Astrocyte of the spinal cord (primary cell): ENCODE measurements at places on chromosomes 2 and 18.

DNA sequence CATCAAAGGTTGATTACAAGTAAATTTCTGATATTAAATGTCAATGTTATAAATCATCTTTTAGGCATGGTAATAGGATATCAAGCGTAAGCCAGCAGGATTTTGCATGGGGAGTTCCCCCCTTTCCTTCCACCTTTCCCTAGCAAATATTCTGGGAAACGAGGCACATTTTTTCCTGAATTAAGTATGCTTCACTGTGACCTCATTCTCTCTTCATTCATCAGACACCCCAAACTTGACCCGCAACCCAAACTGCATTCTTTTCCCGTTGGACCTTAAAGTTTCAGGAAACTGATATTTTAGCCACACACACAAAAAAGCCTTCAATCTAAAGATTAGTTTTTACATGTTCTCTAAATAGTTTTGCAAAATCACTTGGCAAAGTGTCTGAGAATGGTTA lies 214.5 kb upstream of the CTAGE1 start:
- DNase-seq, result no peak

DNA sequence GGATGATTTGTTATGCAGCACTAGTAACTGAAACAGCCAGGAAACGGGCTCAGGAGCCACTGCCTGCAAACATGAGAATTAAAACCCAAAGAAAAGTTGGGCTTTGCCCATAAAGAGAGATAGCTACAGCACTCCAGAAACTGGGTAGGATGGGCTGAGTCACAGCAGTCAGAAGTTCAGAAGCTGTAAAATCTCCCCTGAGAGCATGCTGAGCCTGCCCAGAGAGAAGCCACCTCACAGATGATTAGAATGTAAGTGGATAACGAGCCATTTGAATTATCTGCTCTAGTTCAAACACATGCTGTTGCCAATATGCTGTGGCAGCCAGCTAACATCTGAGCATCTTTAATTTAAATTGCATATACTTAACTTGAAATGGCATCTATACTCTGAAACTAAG lies 388.1 kb upstream of the ACVR2A start:
- no peak for DNase-seq

DNA sequence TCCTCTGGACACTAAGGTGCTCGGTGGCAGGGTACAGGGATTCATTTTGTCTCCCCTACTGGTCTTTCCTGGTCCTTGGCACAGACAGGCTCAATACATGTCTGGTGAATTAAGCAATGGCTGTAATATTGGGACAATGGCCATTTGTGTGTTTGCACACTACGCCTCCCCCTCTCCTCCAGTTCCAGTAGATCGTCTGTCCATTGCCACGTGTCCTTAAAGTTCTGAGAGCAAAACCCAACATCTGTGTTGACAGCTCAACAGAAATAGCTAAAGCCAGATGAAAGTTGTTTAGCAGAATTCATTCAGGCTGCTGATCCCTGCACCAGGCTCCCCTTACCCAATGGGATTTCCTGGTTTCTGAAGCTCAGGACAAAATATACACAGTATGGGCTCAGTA lies 9.0 kb upstream of the FABP1 start:
- no peak for DNase-seq

- no peak for DNase-seq
These were observed 175.7 kb downstream of the ASB1 start for GRCh38 chr2:238602223-238602960.

DNA sequence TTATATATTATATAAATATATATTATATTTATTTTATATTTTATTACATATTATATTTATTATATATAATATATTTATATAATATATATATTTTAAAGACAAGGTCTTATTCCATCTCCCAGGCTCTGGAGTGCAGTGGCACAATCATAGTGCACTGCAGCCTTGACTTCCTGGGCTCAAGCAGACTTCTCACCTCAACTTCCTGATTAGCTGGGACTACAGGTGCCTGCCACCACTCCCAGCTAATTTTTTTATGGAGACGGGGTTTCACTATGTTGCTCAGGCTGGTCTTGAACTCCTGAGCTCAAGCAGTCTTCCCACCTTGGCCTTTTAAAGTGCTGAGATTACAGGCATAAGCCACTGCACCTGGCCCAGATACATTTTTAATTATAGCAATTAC lies 110.0 kb downstream of the PHLPP1 start:
- DNase-seq, result no peak

- no peak for DNase-seq
These were observed 97.6 kb downstream of the MYCN start for GRCh38 chr2:16037808-16038457.

- DNase-seq, result no peak
These were observed 16.9 kb downstream of the PUM2 start for GRCh38 chr2:20333738-20334137.

- DNase-seq, result peak; percentile 55
These were observed 498 bp downstream of the ITGAV start for GRCh38 chr2:186590350-186590758.

GRCh38 chr2:178514664-178515063 lies 34.4 kb downstream of the PLEKHA3 start:
- DNase-seq, result peak; percentile 78

DNA sequence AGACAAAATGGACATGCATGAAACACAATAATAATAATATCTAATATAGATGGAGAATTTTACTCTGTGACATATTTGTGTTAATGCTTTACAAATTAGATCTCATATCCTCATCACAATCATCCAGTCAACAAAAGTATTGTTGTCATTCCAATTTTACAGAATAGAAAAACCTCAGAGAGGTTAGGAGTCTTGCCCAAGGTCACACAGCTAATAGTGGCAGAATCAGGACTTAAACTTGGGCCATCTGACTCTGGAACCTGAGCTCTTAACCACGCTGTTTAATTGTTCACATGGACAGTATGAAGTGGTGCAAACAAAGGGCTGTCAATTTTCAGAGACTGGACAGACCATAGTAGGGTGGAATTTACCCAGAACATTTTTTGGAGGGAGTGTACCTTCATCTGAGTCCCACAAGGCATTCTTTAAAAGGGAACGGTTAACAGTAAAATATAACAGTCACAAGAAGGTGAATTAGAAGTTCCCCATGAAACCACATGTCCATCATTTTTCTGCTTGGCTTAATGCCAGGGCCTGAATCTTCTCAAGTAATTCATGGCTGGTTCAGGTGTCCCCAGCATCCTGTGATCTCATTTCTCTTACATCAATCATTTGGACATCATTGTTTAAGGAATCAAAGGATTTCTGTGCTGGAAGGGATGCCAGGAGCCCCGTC lies 35.4 kb upstream of the CCDC93 start:
- no peak for DNase-seq

DNA sequence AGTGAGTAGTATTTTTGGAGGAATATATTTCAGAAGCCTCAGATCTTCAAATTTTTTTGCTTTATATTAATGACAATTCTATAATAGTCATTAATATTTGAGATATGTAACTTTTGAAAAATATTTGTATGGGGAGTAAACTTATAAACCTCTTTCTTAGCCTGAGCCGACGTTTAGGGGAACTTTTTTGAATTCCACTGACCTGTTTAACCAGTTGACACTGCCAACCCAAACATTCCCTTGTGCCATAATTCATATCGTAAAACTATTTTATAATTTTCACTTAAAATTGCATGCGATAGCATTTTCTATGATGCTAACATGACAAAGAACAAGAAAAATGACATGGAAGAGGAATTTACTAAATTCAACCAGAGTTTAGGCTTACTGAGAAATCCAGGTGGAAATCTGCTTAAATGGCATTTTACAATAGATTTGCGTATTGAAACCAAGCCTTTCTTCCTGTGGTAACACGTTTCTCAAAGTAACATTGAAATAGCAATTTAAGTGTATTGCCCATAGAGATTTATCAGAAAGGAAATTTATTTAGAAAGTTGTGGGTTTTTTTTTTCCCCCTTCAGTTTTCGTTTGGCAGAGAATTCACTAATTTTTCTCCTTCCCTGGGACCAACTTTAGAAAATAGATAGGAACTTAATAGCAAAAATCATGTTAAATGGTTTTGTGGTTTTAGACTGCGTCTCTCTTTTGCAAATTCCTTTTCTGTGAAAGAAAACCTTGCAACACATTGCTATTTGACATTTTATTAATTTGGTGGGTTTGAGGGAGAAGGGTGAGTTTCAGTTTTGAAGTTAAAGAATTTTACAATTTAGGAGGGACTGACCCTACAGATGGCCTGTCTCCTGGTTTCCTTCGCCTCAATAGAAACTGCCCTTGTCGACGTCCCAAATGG lies 77.4 kb downstream of the TANC1 start:
- DNase-seq, result peak; percentile 62

DNA sequence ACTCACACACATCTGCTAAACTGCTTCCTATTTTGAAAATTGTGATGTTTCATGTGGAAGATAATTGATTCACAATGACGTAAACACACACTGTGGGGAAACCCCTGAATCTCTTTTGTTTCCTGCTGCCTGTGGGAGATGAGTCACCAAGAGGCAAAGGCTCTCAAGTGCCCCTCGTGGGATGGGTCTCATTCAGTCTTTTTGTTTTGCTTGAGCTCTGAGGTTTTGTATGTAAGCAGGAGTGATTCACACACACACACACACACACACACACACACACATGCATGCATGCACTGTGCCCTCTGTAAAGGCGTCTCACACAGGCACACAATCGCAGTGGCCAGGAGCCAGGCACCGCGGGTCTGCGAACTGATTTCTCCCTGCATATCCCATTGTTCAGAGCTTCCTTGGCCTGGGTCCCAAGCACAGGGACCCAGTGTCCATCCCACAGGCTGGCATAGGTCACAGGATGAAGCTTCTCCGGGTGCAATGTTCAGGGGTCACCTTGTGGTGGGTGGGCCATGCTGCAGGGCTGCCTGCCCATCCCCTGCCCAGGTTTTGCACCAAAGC lies 12.1 kb upstream of the ARHGEF4 start:
- peak; percentile 99 for DNase-seq

GRCh38 chr18:48136827-48137373 lies 206.4 kb upstream of the SMAD2 start:
- no peak for DNase-seq

DNA sequence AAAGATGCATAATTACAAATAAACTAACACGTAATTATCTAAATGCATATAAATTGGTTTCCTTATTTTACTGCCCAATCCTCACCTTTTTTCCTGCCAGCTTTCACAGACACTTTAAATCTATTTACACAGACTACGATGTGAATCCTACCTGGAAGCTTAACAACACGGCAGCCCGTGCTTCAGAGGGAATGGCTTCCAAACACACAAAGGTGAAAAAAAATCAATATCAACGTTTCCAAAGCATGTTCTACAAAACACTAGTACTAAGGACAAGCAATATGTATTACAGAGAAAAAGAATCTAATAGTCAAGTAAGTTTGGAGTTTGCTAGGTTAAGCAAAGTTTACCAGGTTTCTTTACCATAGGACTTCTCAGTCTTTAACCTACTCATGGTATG lies 4.4 kb downstream of the MAP4K3 start:
- DNase-seq, result no peak

DNA sequence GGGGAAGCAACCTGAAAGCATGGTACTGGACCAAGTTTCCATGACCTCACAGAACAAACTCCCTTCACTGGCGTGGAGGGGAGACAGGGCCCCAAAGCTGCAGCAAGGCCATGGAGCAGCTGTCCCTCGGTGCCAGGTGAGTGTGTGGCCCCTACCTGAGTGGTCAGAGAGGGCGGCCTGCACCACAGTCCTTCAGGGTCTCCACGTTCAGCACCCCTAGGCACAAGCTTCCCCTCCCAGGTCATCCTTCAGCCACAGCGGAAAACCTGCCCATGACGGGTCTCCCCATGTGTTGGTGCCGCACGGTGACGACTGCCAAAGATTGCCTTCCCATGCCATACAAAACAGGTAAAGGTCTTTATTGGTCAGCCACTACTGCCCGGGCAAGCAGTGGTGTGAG lies 201.6 kb downstream of the MGAT5 start:
- DNase-seq, result no peak

DNA sequence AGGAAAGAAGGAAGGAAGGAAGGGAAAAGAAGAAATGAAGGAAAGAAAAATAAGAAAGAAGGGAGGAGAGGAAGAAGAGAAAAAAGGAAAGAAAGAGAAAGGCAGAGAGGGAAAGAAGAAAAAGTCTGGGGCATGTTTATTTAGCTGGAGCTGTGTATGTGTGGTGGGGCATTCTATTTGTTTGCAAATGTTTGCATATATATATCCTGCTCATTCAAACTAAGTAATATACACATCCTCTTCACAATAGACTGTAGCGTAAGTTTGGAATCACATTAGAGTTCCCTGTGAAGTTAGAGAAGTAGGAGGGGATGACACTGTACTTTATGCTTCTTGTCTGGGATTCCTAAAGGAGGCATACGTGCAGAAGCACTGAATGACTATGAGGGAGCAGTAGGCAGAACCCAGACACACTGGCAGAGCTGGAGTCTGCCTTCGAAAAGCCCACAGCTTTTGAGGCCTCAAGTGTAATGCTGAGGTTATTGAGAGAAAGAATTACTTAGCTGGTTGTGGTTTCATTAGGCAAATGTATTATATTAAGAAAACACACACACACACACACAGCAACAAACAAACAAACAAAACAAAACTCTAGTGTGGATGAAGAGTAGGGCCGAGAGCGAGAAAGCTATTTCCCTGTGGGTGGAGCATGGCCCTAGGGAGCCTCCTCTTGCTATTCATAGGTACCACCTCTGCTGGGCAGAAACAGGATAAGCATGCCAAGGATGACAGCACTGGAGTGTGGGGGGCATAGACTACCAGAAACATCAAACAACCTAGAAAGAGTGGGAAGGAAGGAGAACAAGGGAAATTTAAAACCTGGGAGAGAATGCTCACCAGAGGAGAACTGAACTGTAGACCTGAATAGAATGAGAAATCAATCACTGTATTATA lies 905.1 kb upstream of the NXPH2 start:
- DNase-seq, result no peak

- peak; percentile 6 for DNase-seq
These were observed 135.7 kb downstream of the EVA1A start for GRCh38 chr2:75424936-75425619.

DNA sequence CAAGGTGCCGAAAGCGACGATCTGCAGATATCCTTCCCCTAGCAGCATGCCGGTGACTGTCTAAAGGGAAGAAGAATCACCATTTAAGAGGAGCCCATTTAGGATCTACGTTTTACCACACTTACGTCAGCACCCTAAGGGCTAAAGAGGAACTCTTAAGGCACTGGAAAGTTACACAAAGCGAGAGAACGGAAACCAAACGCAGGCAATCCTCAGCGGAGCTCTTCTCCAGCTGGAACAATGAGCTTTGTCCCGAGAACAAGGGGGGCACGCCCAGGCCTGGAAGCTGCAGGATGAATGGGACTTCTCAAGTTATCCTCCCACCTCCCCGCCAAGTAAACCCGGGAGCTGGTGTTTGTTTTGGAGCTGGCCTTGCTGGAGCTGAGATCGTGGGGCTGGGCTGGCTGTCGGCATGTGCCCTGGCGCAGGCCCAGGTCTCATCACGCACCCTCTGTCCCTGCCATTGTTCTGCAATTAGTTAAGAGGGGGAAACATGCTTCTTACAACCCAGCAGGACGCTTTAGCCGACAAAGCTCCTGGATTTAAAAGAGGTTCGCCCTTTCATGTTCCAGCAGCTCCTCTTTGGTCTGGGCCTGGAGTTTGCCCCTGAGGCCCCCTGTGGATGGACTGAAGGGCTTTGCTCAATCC lies 36.4 kb downstream of the PXDN start:
- DNase-seq, result peak; percentile 91
